Stimulated activated CD8-positive, alpha-beta memory T cell treated with anti-CD3 and anti-CD28 coated beads, Interleukin-2, amount 100 ng/mL, for 1 hour (primary cell): ENCODE measurements at places on chromosomes 3 and 15.

DNA sequence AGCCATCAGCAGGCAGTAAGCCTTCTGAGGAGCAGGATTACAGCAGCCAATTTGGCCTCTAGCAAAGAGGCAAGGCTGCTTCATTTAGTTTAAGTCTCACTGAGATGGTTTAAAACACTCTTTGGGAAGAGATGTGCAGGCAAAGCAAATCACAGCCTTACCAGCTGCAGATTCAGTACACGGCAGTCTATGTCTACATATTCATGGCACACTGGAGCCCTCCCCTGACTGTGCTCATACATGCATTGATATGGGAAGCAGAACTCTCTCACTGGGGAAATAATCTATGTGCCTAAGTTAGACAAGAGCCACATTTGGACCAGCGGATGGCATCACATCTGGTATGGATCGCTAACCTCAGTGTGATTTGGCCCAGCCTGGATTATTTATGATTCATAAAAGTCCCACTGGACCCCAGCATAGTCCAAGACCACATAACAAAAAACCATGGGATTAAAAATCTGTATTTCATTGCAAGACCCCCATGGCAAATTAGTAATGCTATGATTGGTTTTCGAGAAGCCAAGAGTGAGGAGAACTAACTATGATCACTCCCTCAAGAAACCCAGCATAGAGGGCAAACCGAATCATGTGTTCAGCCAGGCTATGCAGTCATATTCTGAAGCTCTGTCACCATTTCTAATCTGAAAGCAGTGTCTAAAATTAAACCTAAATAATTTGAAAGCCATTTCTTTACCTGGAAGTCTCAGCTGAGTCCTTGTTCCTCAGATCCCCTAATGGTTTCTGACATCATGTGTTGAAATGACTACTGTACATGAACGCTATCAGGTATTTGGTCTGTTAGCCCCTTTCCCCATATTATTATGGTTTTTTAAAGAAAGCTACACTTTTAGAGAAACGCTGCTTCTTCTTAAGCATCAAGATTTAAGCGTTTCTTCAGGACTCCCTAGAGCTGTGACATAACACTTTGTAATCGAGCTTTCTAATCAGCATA, 1.2 kb downstream of the PRICKLE2 start:
- no peak for DNase-seq

DNA sequence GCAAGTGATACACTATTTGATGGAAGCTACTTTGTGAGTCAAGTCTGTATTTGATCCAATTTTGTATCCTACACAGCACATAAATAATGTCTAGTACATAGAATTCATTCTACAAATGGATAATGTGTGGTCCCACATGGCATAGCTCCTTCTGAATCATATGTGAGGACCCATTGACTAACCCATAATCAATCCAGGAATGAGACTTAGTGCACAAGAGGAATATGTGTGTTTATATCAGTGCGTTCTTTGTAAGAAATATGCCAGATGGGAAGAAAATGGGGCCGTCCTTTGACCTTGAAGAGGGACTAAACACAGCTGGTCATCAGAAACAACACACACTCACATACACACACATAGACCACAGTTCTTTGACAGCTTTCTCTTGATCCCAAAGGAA, 282.7 kb upstream of the SEMA6D start:
- DNase-seq: no peak

DNA sequence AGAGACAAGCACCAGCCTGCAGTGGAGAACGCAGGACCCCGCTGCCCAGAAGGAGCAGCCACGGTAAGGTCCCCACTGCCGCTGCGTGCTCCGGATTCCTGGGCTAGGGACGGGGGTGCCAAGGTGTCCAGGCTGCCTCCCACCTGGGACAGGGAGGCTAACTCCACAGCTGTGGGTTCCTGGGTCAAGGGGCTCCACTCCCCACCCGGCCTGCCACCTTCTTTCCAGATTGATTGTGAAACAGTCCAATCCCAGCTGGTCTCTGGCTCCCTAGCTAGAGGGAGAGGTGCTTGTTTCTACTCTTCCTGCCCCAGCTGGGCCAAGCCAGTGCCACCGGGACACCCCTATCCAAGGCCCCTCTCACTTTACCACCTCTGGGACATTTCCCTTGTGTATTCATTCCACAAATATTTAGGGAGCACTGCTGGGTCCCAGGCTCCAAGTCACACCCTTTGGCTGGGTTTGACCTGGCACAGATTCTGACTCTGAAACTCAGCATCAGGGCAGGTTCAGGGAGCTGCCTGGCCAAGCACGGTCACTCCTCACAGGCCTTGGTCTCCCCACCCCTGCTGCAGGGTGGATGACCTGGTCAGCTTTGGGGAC, 1.9 kb downstream of the PAK6 start:
- DNase-seq: no peak

DNA sequence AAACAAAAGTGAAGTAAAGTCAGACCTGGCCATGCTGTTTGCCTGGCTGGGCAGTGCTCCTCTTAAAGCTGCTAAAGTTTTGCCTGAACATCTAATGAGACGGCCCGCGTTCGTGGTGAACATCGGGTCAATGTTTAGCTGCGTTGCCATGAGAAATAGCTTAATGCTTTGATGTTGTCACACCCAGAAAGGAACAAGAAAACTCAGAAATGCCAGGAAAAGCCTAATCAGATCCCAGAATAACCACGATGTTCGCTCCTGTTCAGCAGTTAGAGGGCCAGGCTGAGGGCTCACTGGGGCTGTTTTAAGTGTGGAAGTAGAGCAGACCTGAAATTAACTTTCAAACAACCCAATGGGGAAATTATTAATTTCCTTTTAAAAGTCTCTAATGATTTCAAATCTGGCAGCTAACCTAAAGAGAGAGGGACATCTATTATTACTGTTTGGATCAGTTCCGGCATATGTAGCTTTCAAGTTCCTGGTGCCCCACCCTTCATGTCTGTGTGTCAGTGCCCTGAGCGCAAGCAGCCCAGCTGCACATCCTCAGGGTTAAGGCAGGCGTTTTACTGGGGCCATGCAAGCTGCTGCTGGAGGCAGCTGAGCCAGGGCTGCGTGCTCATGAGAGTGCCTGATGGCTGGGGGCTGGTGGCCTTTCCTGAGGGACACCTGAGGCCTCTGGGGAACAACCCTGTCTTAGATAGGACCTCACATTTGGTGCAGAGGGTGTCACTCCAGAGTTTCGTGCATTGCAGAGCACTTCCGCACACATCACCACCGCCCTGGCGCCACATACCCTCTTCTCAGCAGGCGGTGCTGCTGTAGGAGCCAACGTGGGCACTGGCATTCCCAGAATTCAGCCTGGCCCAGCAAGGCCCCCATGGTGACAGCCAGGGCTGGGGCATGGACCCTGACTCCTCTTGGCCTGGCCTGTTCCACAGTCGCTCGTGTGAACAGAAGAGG, 76.6 kb downstream of the LRRK1 start:
- DNase-seq: no peak

GRCh38 chr3:182979103-182979673, 1.1 kb downstream of the DCUN1D1 start:
- no peak for DNase-seq

GRCh38 chr3:146124126-146124801, 36.7 kb downstream of the PLOD2 start:
- DNase-seq: no peak

GRCh38 chr3:18079739-18080138, 337.3 kb upstream of the TBC1D5 start:
- DNase-seq: no peak

- no peak for DNase-seq
These were observed 241.7 kb upstream of the ICE2 start for GRCh38 chr15:60720493-60721256.
